ENCODE measurements at places on chromosomes 2 and 18. TPM values are rescaled to one million over a fixed set of nuclear protein-coding genes. Genes with fewer than 3 reads are reported as not detected.

GRCh38 chr2:41087946-41088345 is 636.1 kb upstream of the SLC8A1 start:
- DNase-seq = no peak

GRCh38 chr2:181910028-181910831 is 18.7 kb downstream of the ITPRID2 start:
- DNase-seq = no peak

DNA sequence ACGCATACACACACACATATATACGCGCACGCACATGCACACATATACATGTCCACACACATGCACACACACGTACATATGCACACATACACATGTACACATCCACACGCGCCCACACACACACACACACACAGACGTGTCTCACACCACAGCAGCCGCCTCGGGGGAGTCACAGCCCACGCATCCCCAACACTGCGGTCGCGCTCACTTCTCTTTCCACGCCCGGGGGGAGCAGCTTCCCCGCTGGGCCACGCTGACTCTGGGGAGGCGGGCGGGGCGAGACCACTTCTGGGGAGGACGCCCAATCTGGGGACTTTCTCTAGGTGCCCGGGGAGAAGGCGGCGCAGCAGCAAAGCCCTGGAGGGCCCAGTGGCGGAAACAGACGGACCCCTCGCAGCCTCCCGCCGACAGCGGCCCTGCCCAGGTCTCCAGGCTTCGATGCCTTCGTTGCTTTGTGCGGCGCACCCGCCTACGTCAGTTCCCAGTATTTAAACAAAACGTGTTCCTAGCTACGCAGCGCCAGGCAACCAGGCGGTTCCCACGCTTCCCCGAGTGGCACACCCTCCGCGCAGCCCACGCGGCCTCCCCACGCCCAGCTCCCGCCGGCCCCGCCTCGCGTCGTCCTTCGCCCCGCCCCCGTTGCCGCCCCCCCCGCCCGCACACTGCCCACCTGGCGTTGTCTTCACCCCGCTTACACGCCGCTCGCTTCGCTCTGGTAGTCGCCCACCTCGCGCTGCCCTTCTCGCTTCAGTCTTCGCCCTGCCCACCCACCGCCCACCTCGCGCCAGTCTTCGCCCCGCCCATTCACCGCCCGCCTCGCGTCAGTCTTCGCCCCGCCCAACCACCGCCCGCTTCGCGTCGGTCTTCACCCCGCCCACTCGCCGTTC is 810 bp upstream of the RBFA start:
- DNase-seq = no peak

- DNase-seq = no peak
Measured at GRCh38 chr2:237154082-237154638, 68.5 kb downstream of the COPS8 start.

DNA sequence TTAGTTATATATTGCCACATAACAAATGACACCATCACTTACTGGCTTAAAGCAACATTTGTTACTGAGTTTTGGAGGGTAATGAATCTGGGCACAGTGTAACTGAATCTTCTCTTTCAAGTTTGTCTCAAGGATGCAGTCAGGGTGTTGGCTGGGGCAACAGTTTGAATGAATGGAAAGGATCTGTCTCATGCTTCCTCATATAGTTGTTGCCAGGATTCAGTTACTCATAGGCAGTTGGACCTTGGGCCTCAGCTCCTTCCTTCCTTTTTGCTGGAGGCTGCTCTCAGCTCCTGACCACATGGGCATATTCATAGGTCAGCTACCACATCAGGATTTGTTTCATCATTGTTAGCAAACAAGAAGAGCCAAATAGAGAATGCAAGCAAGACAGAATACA is 466.1 kb upstream of the MC4R start:
- no peak for DNase-seq

- no peak for DNase-seq
Measured at GRCh38 chr18:55927831-55928230, 339.8 kb upstream of the TCF4 start.

DNA sequence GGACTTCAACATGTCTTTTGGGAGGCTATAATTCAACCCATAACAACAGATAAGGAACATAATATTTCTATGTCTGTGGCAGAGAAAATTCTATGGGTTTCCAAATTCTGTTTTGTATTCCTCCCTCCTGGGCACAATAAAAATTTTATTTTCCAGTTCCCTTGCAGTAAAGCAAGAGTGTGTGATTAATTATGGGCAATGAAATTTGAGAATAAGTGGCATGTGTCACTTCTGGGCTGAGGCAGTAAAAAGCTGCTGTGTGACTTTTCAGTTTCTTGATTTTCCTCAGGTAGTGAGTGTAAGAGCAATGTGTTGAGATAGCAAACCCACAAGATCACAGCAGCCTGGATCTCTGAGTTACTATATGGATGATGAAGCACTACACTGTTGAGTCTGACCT is 216.4 kb downstream of the MEIS1 start:
- no peak for DNase-seq

ADD2 gene
- 1.4 TPM for total RNA-seq

DNA sequence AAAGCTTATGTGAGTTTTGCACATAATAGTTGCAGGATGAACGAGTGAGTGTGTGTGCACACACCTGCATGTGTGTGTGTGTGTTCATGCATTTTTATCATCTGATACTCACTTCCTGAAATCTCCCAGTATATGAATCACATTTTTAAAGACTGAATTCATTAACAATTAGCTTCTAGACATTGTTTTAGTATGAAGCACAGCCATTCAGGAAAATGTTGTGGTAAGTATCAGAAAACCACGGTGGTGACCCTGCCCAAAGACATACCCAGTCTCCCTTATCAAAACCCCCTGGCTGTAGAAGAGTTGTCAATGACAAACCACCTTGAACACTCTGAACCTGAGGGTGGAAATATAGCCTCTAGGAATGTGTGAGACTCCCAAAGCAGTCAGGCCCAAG is 220.8 kb downstream of the ALK start:
- no peak for DNase-seq

DNA sequence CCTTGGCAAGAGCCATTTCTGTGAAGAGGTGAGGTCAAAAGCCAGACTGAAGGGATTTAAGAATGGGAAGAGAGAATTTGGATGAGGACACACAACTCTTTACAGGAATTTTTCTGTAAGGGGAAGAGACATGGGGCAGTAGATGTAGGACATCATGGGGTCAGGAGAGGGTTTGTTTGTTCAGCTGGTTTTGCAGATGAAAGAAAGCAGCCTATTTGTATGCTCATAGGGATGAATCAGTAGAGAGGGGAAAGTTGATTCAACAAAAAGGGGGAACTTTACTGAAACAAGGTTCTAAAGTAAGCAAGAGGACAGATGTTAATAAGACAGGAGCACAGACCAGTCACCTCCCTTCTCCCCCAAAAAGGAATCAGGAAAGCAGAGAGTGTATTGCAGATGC is 11.2 kb downstream of the SCG2 start:
- no peak for DNase-seq

GRCh38 chr2:210536973-210537650 is 19.3 kb upstream of the CPS1 start:
- DNase-seq = no peak

- no peak for DNase-seq
Measured at GRCh38 chr2:98867539-98868309, 68.3 kb downstream of the CRACDL start.

DNA sequence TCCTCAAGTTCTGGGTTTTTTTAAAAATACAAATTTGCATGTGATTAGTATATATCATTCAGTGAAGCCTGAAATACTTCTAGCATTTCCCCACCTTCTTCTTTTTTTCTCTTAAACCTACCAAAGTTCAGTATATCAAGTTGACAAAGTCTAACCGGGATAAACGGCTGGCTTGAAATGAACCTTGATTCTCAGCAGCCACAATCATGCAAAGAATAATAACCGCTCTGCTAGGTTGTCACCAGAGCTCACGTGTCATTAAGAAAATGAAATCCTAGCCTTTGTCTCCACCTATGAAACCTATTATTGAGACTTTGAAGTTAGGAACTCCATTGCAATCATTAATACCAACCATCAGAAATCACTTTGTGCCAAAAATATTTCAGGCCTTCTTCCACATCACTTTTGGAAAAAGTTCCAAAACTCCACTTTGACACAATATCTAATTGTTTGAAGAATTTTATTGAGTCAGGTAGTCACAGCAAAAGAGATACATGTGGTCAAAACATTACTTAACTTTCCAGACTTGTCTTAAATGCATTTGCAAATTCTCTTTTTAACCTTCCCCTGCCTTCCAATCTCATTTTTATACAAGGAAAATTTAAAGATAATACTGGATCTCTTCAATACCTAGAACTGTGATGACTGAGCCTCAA is 285.6 kb upstream of the ACVR2A start:
- DNase-seq = no peak

GRCh38 chr2:171957061-171957460 is 34.8 kb downstream of the HAT1 start:
- DNase-seq = no peak

PROC gene
- not detected for total RNA-seq
